ENCODE measurements at places on chromosomes 12 and 14. TPM values are rescaled to one million over a fixed set of nuclear protein-coding genes. Genes with fewer than 3 reads are reported as not detected.

The ABCD2 gene
- 0.04 TPM for total RNA-seq

The FZD10 gene
- not detected for total RNA-seq

The SYNDIG1L gene
- total RNA-seq, result not detected

The PRB2 gene
- not detected for total RNA-seq

DNA sequence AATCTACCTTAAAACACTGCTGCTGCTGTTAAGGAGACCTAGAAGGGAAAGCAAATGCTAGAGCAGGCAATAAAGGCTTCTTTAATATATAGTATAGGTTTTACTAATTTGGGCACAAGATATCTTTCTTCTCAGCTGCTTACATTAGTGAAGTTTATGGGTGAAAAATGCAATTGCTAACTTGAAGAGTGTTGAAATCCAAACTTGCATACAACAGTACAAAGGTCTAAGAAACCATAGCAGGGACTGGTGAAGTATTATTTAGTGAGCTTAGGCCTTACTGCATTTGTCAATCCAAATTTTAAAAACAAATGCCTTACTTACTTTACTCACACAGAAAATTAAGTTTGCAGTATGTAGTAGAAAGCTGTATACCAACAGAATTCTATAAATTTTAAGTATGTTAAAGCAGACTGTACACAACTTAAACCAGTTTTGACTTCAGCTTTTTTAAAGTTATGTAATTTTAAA lies 1.4 kb upstream of the AP4S1 start:
- peak overlapping the region; percentile 98 for H3K4me3 ChIP-seq
- no peak overlapping the region for H3K27ac ChIP-seq
- H3K27me3 ChIP-seq, result no peaks in the 10 kb centered on the region
- peaks cover 25% of the 10 kb centered on the region for H3K36me3 ChIP-seq

DNA sequence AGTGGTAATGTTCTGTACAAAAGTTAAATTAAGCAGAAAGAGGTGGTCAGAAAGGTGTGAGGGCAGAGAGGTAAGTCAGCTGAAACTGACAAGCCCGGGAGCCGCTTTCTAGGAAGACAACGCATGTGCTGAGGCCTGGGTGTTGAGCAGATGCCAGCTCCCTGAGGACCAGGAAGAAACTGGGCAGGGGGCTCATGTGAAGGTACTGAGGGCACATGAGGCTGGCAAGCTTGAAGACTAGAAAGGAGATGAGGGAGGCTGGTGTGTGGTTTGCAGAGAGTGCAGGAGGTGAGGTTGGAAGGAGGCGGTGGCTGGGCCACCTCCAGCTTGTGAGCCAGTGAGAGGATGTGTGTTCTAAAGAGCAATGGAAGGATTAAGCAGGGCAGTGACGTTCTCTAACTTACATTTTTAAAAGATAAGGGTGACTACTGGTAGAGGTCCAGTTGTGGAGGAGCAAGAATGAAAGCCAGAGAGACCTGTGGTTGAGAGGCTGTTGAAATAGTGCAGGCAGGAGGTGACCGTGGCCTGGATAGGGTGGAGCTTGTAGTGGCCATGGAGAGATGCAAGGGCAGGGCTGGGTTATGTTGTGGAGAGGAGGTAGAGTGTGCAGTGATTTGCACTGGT lies 29.1 kb downstream of the ZNF664 start:
- peaks cover 41% of the 10 kb centered on the region for H3K4me1 ChIP-seq
- H3K4me3 ChIP-seq, result no peak overlapping the region
- no peaks in the 10 kb centered on the region for H3K27me3 ChIP-seq
- peaks cover 22% of the 10 kb centered on the region for H3K36me3 ChIP-seq
- no peak for DNase-seq

DNA sequence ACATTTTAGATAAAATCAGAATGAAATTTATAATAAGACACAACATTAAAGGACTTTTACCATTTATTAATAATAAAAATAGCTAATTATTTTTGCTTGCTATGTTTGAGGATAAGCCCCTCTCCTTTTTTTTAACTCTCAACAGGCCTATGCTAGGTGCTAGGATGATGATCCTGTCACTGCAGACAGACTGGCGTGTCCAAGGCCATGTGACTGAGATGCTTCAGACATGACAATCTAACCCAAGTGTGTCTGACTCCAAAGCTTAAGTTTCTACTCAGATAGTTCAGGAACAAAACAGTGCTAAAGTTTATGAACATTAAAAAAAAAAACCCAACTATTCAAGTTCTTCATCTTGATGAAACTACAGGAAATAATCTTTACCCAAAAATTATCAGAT lies 29.8 kb downstream of the PPP1R13B start:
- DNase-seq, result no peak
- H3K27ac ChIP-seq, result no peak overlapping the region
- H3K36me3 ChIP-seq, result no peaks in the 10 kb centered on the region
- no peak overlapping the region for H3K4me3 ChIP-seq
- peaks cover 5% of the 10 kb centered on the region for H3K4me1 ChIP-seq

DNA sequence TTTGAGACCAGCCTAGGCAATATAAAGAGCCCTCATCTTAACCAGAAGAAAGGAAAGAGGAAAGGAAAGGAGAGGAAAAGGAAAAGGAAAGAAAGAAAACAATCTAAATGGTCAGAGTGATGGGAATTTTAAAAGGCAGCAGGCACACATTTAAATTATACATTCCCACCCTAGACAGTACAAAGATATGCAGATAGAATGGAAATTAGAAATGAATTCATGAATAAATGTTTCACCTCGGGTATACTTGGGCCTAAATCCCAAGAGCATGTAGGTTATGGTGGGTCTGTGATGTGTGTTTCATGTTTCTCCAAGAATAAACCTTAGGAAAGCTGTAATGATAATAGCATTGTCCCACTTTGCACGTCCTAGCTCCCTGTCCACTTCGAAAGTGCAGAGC lies 104.6 kb upstream of the SLCO1C1 start:
- H3K27me3 ChIP-seq, result no peaks in the 10 kb centered on the region
- no peak for DNase-seq
- no peak overlapping the region for H3K4me3 ChIP-seq
- H3K27ac ChIP-seq, result no peak overlapping the region

DNA sequence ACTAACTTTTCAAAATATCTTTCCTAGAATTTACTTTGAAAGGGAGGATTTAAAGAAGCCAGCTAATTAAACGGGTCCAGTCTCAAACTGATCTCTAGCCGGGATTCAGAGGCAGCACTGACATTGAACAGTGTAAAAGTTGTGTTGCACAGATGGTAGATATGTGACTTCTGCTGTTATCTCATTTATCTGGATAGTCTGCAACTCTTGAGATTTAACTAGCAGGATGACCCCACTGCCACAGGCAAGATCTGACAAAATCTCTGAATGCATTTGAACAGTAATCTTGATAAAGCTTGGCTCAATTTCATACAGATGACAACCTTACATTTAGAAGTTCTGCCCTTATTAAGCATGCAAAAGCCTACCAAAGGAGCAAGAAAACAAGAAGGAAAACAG lies 138.0 kb upstream of the CPNE8 start:
- H3K27me3 ChIP-seq, result no peaks in the 10 kb centered on the region
- H3K36me3 ChIP-seq, result no peaks in the 10 kb centered on the region
- peaks cover 4% of the 10 kb centered on the region for H3K4me1 ChIP-seq

DNA sequence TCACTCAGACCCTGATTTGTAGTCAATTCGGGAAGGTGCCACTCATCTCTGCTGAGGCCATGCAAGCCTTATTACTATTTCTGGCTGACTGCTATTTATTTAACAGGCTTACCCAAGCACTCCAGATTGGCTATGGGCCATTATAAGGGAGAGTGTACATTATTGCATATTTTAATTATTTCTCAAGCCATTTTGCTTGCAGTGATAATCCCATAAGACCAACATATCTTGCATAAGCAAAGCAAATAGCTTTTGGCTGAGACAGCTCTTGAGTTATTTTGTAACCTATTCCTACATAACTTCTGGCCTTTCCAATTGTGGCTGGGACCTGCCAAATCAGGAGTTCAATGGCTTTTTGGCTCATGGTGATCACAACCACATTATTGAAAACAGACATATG lies 509.6 kb upstream of the USP15 start:
- no peak overlapping the region for H3K4me3 ChIP-seq
- H3K27ac ChIP-seq, result no peak overlapping the region
- no peaks in the 10 kb centered on the region for H3K27me3 ChIP-seq
- H3K36me3 ChIP-seq, result no peaks in the 10 kb centered on the region
- no peak for DNase-seq

DNA sequence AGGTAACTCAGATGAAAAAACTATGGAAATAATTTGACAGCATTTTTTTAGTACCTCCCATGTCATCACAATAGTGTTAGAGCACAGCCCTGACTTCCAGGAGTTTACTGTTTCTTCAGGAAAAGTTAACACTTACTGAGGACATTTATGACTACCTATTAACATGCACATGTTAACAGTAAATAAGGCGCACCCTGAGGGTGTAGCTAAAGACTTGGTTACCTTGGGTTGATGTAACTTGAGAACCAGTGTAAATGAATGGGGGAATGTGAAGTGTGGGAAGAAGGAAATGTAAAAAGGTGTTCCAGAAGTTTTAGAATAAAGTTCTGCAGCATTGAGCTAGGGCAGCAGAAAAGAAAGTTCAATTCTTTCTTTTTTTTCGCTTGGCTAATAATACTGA lies 366.2 kb downstream of the EGLN3 start:
- DNase-seq, result no peak
- H3K27me3 ChIP-seq, result no peaks in the 10 kb centered on the region
- H3K36me3 ChIP-seq, result no peaks in the 10 kb centered on the region
- no peaks in the 10 kb centered on the region for H3K4me1 ChIP-seq
- H3K27ac ChIP-seq, result no peak overlapping the region

DNA sequence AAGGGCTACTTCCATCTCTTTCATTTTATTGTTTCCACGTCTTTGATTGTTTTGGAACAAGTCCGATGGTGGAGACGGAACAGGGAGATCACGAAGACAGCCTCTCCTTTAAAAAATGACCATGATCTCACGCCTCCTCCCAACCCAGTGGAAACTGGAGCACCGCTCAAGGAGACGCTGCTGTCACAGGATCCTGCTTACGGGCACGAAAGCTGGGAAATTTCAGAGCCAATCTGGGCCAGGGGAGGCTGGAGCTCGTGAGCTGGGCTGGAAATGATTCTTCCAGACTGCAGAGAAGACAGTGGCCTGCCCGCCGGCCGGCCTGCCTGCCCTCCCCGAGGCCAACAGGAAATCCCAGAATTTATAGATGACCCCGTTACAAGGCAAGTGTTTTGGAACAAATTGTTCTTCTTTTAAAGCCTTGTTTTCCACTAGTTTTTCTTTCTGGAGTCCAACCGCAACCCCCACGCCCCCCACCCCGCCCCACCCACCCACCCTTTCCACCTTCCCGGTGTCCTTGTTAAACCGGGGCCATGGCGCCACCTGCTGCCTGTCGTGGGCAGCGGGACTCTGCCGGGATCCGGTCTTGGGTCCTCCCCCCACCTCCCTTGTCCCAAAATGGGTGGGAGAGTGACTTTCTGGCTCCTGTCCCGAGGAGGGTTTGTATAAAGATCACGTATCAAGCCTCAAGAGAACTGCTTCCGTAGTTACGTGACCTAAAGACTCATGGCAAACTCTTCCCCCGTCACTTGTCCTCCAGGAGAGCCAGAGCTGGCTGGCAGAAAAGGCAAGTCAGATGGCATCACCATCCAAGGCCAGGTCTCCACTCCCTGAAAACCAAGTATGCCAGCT lies 40.3 kb downstream of the MAP1LC3B2 start:
- peak overlapping the region; percentile 60 for H3K4me3 ChIP-seq
- H3K36me3 ChIP-seq, result no peaks in the 10 kb centered on the region
- no peaks in the 10 kb centered on the region for H3K27me3 ChIP-seq
- no peaks in the 10 kb centered on the region for H3K4me1 ChIP-seq

DNA sequence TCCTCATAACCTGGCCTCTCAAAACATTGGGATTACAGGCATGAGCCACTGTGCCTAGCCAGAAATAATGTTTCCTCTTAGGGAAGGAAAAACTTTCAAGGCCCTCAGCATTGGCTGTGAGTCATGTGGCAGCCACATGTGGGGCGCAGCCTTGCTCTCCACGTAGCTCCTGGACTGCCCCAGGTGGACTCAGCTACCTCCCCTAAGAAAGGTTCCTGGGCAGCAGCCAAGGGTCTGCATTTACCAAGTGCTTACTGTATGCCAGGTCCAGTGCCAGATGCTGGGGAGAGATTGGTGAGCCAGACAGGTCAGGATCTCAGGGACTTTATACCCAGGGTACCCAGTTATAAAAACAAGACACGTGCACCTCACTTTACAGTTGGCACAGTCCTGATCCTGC lies 3.7 kb upstream of the TRPV4 start:
- H3K27ac ChIP-seq, result no peak overlapping the region
- no peaks in the 10 kb centered on the region for H3K27me3 ChIP-seq
- DNase-seq, result no peak
- peaks cover 5% of the 10 kb centered on the region for H3K4me1 ChIP-seq

GRCh38 chr12:87336814-87337336 lies 692.3 kb downstream of the C12orf50 start:
- H3K4me3 ChIP-seq, result no peak overlapping the region
- no peak overlapping the region for H3K27ac ChIP-seq
- no peaks in the 10 kb centered on the region for H3K27me3 ChIP-seq
- no peak for DNase-seq
- H3K4me1 ChIP-seq, result no peaks in the 10 kb centered on the region
- H3K36me3 ChIP-seq, result no peaks in the 10 kb centered on the region

- DNase-seq, result no peak
- no peak overlapping the region for H3K27ac ChIP-seq
- no peaks in the 10 kb centered on the region for H3K4me1 ChIP-seq
- H3K36me3 ChIP-seq, result peaks cover 25% of the 10 kb centered on the region
- no peaks in the 10 kb centered on the region for H3K27me3 ChIP-seq
Measured at GRCh38 chr14:94239406-94239805, 53.7 kb downstream of the SERPINA10 start.

GRCh38 chr12:97557116-97557515 lies 94.5 kb downstream of the RMST start:
- H3K4me3 ChIP-seq, result no peak overlapping the region
- H3K27me3 ChIP-seq, result no peaks in the 10 kb centered on the region
- peak overlapping the region; percentile 77 for H3K27ac ChIP-seq
- no peak for DNase-seq
- H3K4me1 ChIP-seq, result peaks cover 22% of the 10 kb centered on the region

DNA sequence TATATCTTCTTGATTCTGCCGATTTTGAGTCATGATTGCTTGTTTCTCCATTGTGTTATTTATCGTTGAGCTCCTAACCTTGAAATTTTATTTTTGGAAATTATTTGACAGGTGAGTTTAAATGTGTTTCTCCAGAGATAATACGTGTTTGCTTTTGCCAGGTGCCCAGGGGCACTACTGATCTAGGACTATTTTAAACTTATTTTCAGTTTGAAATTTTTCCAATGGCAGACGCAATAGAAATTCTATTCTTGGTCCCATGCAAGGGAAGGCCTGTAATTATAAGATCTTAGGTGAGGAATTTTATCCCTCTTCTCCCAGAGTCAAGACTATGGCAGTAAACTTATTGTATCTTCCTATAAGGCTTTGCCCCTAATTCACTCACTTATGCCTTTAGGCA lies 252.8 kb downstream of the AEBP2 start:
- no peaks in the 10 kb centered on the region for H3K27me3 ChIP-seq
- no peaks in the 10 kb centered on the region for H3K36me3 ChIP-seq
- no peaks in the 10 kb centered on the region for H3K4me1 ChIP-seq
- no peak overlapping the region for H3K4me3 ChIP-seq

GRCh38 chr12:20120403-20120725 lies 248.0 kb upstream of the PDE3A start:
- H3K36me3 ChIP-seq, result no peaks in the 10 kb centered on the region
- H3K27ac ChIP-seq, result peak overlapping the region; percentile 91
- peak; percentile 77 for DNase-seq
- H3K4me1 ChIP-seq, result peaks cover 25% of the 10 kb centered on the region
- H3K27me3 ChIP-seq, result no peaks in the 10 kb centered on the region
